Mucosa of gallbladder (tissue), 1 donor: ENCODE measurements at places on chromosomes 5 and 9. TPM values are rescaled to one million over a fixed set of nuclear protein-coding genes. Genes with fewer than 3 reads are reported as not detected.

Gene BRD9
- total RNA-seq, result 40.8 TPM

Gene PCDHA9
- 0.29 TPM for total RNA-seq

Gene ZNF169
- 6.0 TPM for total RNA-seq

DNA sequence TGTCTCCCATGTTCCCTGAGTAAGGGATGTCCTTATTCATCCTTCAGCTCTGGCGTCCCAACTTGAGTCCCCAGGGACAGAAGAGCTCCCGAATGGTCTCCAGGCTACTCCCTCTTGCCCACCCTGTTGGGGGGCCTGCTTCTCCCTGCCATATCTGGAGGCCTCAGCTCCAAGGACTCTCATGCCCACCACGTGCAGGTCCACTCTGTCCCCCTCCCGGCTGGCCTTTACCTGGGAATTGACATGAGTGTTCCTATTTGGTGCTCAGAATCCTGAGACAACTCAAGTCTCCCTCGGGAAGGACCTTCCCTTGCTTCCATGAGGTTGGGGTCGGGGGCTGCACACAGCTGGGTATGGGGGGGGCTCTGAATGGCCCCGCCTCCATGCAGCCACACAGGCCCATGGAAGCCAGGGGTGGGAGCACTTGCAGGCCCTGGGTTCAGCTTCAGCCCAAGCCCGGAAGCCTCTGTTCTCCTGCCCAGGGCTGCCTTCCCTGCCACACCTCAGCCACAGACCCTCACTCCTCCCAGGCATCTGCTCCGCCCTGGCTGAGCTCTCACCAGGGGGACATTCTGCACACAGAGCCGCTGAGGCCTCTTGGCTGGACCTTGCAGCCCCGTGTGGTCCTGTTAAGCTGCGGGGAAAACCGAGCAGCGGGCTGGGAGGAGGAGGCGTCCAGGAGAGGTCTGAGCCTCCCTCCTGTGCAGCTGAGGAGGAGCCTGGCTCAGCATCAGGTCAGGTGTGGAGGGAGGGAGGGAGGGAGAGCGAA lies 121.9 kb downstream of the PHF2 start:
- no peak for DNase-seq

DNA sequence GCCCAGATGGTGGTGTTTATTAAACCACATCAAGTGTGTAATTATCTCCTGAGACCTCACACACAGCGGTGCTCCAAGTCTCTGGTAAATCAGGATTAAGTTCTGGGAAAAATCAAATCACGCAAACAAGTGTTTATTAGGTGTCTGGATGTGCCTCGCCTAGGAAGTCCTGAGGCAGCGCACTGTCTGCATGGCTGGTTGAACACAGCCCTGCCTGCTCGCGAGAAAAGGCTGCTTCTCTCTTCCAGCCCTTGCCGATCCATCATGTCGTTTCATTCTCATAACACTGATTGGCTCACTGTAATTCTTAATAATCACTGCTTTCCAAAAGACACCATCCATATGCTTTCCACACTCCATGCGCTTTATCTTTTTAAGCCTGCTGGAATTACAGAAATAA lies 229.6 kb upstream of the DAP start:
- no peak for DNase-seq

GRCh38 chr9:98902925-98903324 lies 40.8 kb upstream of the COL15A1 start:
- DNase-seq, result no peak

DNA sequence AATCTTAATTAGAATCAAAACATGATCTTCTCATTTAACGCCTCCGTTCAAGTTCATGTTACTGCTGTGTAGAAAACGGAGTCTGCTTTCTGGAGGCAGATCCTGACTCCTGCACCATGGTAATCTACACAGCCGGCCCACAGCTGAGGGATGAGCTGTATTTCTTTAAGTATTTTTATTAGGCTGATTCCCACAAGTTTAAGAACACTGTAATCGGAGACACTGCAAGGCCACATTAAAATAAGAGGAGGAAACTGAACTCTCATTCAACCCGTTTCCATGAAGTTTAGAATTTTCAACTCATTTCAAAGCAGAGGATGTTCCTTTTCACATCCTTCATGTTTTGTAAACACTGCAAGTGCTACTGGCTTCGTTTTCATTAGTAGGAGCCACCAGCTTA lies 372.2 kb downstream of the NFIB start:
- DNase-seq, result no peak

Gene SNX18
- 49.9 TPM for total RNA-seq

GRCh38 chr5:35360671-35361070 lies 130.4 kb upstream of the PRLR start:
- no peak for DNase-seq

Gene CTNNAL1
- 21.7 TPM for total RNA-seq

Gene ACOT12
- 0.75 TPM for total RNA-seq

DNA sequence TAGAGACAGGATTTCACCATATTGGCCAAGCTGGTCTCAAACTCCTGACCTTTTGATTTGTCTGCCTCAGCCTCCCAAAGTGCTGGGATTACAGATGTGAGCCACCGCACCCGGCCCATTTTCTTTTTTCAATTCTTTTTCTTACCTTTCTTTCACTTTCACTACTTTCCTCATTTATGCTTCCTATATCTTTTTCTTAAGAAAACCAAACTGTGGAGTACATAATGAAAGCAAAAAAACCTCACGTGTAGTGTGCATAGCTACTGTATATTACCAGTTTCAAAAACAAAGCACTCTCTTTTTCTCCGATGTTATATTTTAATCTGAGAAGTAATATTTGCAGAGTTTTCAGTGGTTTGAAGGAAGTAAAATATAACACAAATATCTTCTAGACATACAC lies 8.0 kb upstream of the CAST start:
- DNase-seq, result no peak

Gene TAS2R1
- not detected for total RNA-seq

Gene NTNG2
- 3.5 TPM for total RNA-seq

- no peak for DNase-seq
Measured at GRCh38 chr5:150672237-150672883, 11.3 kb downstream of the MYOZ3 start.

DNA sequence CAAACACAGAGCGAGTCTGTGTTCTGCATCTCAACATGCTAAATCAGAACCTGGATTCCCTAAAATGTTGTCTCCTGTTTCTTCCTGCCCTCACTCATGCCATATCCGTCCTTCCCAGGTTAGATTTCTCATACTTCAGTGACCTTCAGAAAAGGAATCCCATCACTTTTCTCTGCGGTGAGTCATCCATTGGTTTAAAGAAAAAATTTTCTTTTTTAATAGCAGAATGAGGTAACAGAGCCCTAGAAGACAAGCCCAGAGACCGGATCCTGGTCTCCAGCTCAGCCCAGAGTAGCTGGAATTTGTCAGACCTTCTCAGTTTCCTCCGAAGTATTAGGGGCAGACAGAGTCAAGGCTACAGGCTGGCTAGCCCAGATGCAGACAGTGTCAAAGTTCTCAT lies 143.2 kb upstream of the DMRT1 start:
- DNase-seq, result no peak

Gene HAVCR2
- total RNA-seq, result 9.6 TPM

GRCh38 chr9:134403682-134404301 lies 77.5 kb downstream of the RXRA start:
- DNase-seq, result peak; percentile 79

Gene NEURL1B
- total RNA-seq, result 27.9 TPM

DNA sequence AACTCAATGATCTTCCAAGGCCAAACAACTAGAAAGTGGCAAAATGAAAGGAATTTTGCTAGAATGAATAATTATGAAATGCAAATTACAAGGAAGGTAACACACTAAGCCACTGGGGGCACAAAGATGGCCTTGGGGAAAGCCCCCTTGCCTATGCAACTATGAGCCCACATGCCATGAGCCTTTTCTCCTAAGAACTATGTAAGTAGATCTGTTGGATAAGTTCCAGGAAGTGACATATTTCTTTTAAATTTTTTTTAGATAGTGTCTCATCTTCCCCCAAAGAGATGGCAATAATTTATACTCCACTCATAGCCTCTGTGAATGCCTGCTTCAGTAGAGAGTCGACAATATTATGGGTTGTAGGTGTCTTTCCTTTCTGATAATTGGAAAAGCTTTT lies 257.8 kb downstream of the AUH start:
- DNase-seq, result no peak

Gene GPX3
- total RNA-seq, result 131 TPM

DNA sequence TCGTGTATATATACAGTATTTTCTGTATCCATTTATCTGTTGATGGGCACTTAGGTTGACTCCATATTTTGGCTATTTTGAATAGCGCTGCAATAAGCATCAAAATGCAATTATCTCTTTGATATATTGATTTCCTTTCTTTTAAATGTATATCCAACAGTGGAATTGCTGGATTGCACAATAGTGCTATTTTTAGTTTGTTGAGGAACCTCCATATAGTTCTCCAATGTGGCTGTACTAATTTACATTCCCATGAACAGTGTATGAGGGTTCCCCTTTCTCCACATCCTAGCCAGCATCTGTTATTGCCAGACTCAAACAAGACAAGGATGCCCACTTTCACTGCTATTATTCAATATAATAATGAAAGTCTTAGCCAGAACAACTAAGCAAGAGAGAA lies 9.1 kb upstream of the CTXN3 start:
- DNase-seq, result no peak

DNA sequence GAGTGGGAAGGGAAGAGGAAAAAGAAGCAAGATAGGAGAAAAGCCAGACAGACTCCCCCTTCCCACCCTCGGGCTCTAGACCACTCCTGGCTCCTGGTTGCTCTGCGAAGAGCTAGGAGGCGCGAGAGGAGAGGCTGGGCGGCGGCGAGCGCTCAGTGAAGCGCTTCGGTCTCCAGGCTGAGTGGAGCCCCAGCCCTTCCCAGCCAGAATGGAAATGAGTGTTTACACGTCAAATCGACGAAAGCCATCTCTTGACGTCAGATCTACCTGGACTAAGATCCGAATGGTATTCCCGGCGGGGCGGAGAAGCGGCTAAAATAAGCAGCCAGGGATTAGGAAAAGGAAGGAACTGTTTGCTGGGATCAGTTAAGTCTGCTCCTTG lies at the start of gene PCSK1:
PCSK1 (minus strand) TSS at position 183 of the 382 bp plus-strand sequence. CDS start 206 bp downstream, outside the sequence.
- DNase-seq, result no peak

Gene KCNT1
- total RNA-seq, result 0.12 TPM

- DNase-seq, result no peak
Measured at GRCh38 chr9:12633016-12633765, 60.0 kb upstream of the TYRP1 start.

- no peak for DNase-seq
Measured at GRCh38 chr9:103902263-103902662, 191.8 kb upstream of the SMC2 start.

DNA sequence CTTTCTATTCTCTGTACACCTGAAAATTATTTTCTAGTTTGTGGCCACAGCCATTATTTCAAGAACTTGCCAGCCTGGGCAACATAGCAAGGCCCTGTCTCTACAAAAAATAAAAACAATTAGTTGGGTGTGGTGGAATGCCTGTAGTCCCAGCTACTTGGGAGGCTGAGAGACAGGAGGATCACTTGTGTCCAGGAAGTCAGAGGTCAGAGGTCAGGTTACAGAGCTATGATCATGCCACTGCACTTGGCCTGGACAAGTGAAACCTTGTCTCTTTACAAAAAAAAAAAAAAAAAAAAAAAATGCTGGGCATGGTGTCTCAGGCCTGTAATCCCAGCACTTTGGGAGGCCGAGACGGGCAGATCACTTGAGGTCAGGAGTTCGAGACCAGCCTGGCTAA lies 58.3 kb downstream of the HMGCR start:
- DNase-seq, result no peak

Gene FOXD4L4
- total RNA-seq, result not detected

DNA sequence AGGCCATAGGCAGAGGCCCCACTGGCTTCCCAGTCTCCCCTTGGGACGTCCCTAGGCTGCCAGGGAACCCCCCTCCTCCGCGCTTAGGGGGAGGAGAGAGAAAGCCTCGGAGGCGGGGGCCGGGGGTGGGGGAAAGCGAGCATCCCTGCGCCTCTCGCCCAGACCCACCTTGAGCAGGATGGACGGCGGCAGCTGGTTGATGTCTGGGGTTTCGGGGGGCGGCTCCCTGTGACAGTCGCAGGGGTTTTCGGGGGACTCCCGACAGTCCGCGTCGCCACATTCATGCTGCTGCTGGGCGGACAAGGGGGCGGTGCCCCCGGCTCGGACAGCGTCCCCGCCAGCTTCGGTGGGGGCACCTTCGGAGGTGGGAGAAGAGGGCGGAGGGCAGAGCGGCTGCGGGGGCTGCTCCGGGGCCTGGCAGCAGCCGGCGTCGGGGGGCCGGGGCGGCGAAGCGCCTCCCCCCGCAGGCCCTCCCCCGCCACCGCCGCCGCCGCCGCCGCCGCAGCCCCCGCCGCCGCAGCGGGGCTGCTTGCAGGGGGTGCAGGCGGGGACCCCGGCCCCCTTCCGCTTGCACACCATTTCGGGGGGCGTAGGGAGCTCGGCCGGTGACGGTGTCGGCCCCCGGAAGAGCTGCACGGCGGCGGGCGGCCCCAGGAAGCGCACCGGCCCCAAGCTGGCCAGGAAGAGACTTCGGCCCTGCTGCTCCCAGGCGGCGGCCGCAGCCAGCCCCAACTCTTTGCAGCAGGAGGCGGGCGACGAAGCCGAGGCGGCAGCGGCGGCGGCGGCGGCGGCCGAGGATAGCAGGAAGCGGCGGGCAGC lies 1.2 kb downstream of the FBXL17 start:
- DNase-seq, result no peak

DNA sequence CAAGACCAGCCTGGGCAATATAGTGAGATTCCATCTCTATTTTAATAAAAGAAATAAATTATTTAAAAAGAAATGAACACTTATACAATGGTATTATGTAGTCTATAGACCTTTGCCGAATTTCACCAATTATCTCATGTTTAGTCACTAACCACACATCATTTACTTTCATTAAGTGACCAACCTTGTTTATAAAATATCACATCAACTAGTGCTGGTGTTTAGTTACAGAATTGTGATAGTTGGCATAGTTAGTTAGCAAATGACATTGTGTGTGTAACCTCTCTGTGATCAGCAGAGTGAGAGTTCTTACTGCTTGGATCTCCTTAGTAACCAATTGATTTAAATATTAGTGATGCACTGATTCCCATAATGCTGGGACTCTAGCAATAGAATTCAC lies 71.8 kb downstream of the PRR16 start:
- no peak for DNase-seq
